ENCODE measurements at places on chromosomes 4 and X. TPM values are rescaled to one million over a fixed set of nuclear protein-coding genes. Genes with fewer than 3 reads are reported as not detected.

Gene NAA11
- not detected for total RNA-seq

Gene FGF2
- 11.8 TPM for total RNA-seq

Gene PAGE5
- not detected for total RNA-seq

Gene KDR
- total RNA-seq = 183 TPM

Gene GAR1
- 13.6 TPM for total RNA-seq

Gene MAGEE2
- not detected for total RNA-seq

Gene ITIH6
- total RNA-seq = not detected

Gene VGLL1
- not detected for total RNA-seq

Gene TECRL
- not detected for total RNA-seq

Gene ARAF
- total RNA-seq = 40.9 TPM

Gene MAGEC3
- not detected for total RNA-seq
